ENCODE measurements at places on chromosomes 12 and 14.

GRCh38 chr12:113478351-113479011, 6.8 kb upstream of the LHX5 start:
- DNase-seq = no peak

DNA sequence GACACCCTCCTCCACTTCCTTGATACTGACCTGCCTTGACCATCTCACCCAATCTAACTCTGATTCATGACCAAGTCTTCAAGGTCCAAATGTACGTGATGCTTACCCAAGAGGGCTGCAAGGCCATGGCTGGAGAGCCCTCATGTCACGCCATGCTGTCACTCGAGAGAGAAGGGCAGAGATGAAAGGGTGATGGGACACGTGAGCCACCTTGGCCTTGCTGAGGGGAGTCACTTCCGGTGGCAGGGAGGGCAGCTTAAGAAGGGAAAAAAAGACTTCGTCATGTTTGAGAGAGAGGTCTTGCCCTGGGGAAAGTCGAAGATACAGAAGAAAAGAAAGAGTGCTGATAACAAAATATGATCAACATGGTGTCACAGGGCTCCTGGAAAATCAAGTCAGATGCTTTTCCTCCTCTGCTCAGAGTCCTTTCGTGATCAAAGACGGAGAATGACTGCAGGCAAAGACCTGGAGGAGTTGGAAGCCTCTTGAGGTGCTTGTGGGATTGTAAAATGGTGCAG, 3.3 kb upstream of the SCARB1 start:
- no peak for DNase-seq

- no peak for DNase-seq
These were observed 94.8 kb downstream of the NINJ2 start for GRCh38 chr12:568486-568885.

GRCh38 chr14:55568618-55569017, 11.4 kb upstream of the KTN1 start:
- no peak for DNase-seq

DNA sequence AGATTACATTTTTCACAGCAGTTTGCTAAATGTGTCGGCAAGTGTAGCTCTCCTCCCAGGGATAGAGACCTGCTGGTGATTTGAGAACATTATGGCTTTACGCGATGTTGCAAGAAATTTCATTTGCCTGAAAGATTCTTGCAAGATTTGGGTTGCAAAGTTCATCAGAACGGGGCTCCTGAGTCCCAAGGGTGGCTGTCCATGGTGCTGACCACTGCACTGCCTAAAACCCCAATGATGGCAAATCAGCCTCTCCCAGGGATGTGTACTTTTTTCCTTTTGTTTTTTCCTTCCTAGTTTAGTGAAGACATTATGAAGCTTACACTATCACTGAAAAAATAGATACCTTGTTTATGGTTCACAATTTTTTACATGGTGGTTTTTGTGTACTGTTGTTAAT, 85.4 kb downstream of the WSCD2 start:
- DNase-seq = no peak

- DNase-seq = no peak
These were observed 156.9 kb downstream of the DPF3 start for GRCh38 chr14:72736786-72737559.

- no peak for DNase-seq
These were observed 104.8 kb upstream of the DIO3 start for GRCh38 chr14:101456246-101457175.

DNA sequence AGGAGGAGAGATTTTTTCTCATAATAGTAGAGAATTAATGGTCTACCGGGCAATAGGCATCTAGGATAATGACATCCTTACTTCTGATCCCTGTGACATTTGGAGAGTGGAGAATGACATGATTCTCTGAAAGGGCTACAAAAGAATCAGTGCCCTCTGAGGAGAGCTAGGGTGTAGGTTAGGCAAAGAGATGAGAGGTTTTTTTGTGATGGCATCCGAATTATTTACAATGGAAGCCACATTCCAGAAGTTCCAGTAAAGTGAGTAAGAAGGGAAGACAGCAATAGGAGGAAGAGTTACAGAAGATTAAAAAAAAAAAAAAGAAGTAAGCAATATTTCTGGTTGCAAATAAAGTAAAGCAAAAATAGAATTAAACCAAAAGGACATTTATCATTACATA, 478.0 kb downstream of the RMST start:
- DNase-seq = no peak
